Pons (tissue), 1 donor: ENCODE measurements at places on chromosomes 12 and 14.

DNA sequence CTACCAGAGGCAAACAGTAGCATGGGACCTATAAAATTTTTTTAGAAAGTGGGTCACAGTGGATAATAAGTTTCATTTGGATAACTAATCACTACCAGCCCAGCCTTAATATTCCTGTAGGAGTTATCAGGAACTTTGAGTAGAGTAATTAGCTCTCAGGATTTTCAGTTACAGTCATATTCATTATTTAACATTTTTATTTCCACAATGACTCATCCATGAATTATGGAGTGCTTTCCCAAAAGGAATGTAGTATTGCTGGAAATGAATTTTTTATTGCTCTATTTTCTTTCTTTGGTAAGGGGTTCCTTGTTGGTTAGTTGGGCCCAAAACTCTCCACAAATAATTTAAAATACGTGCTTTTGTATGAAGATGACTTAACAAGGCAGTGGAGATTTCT is 53.7 kb downstream of the ERC1 start:
- DNase-seq = no peak

DNA sequence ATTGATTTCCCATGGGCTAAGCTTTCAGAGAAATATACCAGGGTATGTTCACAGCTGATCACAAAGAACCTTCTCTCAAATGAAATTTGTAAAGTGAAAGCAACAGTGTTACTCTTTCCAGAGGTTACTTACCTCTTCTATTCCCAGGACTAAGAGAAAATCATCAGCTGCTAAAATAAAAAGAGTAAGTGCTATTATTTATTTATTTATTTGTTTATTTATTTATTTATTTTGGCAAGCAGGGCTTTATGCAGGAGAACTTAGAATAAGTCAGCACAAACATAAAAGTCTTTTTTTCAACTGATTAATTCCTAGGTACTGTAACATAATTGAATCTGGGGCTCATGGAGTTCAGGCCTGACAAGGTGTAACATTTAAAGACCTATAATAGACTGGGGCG is 93.9 kb upstream of the SYT10 start:
- DNase-seq = no peak

GRCh38 chr12:112900298-112901145 is 6.2 kb upstream of the OAS1 start:
- DNase-seq = peak; percentile 52

GRCh38 chr12:32069071-32069470 is 37.6 kb upstream of the BICD1 start:
- DNase-seq = no peak

GRCh38 chr12:98419081-98419794 is 96.2 kb upstream of the TMPO start:
- DNase-seq = no peak

DNA sequence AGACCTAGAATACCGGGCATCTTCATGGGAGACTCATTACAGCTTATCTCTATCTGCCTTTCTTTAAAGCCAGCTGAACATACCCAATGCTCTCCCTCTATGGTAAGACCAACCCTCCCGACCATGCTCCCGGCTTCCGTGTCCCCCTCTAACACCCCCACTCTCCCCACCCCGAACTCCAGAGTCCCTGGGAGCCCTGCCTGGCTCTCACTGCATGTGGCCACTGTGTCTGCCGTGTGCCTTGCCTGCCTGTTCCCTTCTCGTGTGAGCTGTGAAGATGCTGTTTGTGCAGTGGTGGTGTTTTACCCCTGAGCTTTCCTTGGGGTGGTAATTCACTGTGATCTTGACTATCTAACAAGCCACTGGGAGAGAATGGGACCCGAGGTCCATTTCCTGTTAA is 146.4 kb upstream of the FKBP4 start:
- no peak for DNase-seq

- DNase-seq = no peak
Measured at GRCh38 chr12:61137677-61138414, 1122.4 kb upstream of the USP15 start.

DNA sequence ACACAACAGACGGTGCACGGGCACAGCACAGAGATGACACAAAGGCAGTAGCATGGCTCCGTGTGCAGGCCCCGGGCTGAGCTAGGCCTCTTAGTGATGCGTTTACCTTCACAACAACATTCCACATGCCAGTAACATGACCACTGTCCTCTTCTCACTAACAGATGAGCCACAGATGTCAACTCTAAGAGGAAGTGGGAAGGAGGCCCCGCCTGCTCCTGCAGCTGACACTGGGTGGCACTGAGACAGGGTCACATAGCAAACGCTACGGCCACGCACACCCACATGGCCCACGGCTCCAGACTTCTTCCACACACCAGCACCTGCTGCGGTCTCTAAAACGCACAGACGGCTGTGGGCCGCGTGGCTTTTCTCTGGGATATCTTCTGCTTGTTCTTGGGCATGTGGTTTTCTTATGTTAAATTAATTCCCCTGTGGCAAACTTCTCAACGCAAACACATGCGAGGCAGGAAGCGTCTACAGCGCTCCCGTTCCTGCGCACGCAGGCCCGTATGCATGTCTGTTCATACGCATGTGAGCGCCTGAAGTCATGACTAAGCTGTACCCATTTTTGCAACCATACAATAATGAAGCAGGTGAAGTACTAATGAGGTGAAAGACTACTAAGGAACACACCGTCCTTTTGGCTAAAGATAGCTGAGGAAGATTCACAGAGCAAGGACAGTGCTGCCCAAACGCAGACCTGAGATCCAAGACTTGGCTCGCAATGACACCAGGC is 26.8 kb downstream of the AMN start:
- DNase-seq = peak; percentile 57

DNA sequence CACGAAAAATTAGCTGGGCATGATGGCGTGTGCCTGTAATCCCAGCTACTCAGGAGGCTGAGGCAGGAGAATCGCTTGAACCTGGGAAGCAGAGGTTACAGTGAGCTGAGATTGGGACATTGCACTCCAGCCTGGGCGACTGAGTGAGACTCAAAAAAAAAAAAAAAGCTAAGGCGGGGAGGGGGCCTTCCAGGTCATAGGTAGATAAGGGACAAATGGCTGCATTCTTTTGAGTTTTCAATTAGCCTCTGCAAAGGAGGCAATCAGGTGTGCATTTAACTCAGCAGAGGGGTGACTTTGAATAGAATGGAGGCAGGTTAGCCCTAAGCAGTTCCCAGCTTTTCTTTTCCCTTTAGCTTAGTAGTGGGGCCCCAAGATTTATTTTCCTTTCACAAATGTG is 743 bp upstream of the AACS start:
- DNase-seq = no peak

GRCh38 chr12:44019118-44019517 is 183.2 kb downstream of the TMEM117 start:
- no peak for DNase-seq

DNA sequence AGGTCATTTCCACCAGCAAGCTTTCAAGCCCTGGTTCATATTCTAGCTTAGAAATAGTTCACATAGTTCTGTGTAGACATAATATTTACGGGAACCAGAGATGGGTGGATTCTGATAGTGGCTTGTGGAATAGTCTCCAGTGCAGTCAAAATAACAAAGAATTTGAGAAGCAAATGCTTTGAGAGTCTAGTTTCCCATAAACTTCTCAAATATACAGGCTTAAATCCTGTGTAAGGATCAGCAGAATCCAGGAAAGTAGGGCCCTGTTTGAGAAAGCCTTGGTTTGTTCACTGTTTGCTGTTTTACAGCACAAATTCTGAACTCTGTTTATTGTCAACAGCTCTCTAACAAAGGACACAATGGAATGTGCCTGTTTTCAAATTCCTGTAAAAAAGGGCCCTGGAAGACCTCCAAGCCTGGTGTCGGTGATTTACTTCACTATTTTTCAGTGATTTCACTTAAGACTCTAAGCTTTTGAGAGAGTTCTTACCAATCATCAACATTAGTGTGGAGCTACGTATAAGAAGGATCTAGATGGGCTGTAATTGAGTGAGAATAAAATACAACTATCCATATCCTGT is 11.4 kb upstream of the FOS start:
- no peak for DNase-seq

DNA sequence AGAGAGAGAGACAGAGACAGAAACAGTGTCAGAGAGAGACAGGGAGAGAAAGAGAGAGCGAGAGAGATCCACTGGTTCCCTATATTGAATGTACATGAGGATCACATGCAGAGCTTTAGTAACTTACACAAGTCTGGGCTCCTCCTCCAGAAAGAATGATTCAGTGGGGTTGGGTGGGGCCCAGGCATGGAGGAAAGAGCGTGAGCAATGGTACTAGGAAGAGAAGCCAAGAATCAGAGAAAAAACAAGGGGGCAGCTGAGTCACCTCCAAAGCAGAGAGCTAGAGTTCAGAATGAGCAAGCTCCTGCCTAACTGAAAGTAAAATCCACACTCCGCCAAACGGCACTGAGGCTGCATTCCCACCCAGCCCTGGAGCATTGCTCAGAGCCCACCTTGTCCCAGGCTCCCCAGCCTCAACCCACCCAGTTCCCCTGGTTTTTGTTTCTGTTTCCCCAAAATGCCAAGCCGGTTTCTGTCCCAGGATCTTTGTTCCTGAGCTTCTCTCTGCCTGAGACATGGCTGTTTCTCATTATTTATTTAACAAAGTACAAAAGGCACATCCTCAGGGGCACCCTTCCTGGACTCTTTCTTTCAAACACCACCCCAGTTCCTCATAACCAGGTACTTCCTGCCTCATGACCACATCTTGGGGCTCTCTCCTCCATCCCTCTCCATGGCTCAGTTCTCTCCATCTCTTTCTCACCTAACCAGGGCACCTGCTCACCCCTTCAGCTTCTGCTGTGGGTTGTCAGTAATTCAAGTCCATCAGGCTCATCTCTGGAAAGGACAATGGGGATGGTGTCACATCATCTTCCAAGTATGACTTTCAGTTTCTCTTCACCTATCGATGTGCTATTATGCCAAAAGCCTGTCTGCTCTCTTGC is 670.3 kb upstream of the TBX3 start:
- DNase-seq = no peak

DNA sequence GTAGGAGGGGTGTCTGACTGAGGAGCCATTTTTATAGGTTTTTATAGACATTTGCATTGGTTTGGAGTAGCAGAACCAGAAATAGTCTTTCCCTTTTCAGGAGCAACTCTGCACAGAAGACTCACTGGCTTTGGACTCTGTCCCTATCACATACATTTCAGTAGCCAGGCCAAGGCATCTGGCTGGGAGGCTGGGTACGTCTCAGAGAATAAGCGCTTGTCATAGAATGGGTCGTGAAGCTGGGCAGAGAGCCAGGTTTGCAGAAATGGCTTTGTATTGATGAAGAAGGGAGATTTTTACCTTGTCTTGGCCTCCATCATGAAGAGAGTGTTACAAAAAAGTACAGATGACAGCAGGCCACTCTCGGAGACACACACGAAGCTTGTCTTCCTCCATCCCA is 98.6 kb downstream of the CACNA1C start:
- peak; percentile 32 for DNase-seq

DNA sequence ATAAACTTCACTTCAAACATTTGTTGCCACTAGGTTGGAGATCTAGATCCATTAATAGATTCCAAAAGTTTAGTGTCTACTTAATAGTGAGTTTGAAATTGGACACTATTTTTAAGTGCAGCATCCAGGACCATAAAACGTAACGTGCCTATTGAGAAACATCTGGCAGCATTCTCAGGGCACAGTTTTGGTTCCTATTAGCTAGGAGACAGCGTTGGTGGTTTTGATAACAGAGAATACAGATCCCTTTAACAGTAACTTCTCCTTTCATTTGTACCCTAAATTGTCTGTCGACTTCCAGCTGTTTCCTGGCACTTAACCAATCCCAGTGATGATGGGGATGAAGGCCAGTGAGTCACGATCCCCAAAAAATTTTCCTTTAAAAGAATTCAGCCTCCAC is 25.8 kb downstream of the KCNK10 start:
- DNase-seq = peak; percentile 54

GRCh38 chr14:102116361-102117180 is 23.1 kb upstream of the WDR20 start:
- no peak for DNase-seq

GRCh38 chr14:65847075-65847847 is 434.7 kb downstream of the FUT8 start:
- no peak for DNase-seq

DNA sequence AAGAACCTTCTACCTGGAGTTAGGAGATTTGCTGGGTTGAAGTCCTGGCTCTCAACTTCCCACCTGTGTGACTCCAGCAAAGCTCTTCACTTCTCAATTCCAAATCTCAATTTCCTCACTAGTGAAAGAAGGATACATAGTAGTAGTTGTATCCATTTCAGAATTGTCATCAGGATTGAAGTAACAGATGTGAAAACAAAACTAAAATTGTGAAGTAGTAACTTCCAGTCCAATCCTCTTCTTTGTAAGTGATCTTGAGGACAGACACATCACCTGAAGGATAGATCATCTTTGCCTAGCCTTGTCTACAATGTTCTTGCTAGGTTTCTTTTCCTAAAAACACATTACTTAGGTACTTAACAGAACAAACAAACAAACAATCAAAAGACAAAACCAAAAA is 1.2 kb upstream of the LRRK2 start:
- DNase-seq = peak; percentile 17

- no peak for DNase-seq
Measured at GRCh38 chr12:19179986-19180385, 50.5 kb downstream of the PLEKHA5 start.

- DNase-seq = no peak
Measured at GRCh38 chr12:11876307-11876706, 194.4 kb upstream of the BCL2L14 start.

DNA sequence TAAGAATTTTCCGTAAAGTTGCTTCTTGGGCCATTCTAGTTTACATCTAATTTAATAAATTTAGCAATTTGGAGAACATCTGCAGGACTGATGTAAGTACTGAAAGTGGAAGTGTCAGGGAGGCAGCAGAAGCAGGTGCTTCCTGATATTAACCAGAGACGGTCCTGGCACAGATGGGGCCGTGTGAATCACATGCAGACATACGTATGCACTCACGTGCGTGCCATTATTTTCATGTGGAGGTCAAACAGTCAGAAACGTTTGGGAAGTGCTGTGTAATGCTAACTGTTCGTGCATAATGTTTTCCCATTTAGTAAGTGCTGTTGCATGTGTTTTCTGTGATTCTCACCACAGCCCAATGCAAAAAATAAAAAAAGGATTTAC is 87.8 kb upstream of the DYNC1H1 start:
- peak; percentile 59 for DNase-seq

DNA sequence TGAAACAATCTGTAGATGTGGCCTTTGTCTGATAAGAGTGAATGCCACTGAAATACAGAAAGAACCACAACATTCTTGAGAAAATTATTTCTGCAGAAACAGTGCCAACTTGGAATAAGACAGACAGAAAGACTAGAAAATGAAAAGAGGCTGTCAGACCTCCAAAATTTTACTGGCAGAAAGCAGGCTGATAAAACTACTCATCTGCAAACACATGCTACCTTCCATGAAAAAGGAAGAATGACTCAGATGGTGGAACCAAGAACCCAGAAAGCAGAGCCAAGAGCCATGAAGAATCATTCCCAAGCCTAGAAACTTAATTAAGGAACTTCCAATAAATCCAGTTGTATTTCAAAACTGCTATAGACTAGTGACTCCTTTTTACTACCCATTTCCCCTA is 31.9 kb upstream of the OSBPL8 start:
- DNase-seq = no peak
